ENCODE measurements at places on chromosomes 5 and 9.

DNA sequence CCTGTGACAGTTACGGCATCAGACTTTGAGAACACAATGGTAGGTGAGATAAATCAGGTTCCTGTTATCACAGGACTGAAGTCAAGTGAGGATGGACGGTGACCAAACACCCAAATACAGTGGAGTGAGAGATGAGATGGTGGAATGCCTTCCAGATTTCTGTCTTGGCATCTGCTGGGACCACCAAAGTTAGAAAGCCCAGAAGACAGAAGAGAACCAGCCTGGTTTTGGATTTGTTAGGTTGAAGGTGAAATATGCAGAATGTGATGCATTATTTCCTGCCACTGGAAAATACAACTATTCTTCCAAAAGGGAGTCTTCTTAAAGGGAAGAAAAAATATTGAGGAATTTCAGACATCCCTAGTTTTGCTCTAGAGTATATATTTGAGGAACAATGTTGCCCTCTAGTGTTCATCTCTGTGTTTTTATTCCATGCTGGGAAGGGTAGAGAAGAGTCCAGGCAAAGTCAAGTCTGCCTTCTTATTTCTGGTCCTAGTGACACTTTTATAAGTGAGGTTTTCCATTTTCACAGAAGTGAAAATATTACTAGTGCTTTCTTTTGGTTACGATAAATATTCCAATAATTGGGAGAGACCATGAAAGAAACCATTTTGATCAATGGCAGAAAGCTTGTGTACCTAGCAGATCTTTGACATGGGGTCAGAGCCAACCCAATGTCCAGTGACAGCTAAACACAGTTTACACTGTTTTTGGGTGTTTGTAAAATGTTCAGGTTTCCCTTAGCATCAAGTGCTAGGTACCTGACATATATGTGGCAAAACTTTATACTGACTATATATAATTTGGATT, 142.3 kb upstream of the ANKH start:
- no peak for DNase-seq

DNA sequence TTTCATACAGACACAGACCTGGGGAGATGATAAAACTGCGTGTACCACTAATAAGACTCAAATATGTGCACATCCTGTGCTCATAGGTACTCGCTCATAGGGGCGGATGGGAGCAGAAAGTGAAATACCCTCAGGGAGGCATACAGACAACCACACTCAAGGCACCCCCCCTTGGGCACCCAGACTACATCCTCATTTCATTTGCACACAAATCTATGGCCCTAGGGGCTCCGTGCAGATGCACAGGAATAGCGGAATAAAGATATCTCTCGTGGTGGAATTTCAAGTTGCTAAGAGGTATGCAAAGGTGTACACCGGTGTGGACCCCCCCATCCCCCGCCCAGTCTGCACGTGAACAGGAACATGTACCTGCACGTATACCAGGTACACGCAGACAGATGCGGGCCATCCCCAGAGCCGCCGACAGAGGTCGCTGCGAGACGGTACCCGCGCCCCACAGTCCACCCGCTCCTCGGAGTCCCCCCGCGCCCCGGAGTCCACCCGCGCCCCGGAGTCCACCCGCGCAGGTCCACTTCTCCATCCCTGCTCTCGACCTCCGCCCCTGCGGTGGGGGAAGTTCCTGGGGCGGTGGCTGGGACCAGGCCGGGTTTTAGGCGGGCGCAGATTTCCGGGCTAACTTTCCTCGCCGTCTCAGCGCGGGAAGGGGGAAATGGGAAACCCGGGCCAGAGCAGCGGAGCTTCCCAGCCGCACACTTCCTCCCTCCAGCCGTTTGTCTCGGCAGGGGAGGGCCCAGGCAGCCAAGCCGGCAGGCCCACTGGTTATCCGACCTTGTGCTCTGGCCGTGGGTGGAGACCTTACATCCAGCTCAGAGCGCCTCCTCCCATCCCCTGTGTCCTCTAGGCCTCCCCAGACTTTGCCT, 1.0 kb upstream of the IL12B start:
- DNase-seq: peak; percentile 92

GRCh38 chr9:87441251-87441650, 56.4 kb upstream of the DAPK1 start:
- DNase-seq: no peak

DNA sequence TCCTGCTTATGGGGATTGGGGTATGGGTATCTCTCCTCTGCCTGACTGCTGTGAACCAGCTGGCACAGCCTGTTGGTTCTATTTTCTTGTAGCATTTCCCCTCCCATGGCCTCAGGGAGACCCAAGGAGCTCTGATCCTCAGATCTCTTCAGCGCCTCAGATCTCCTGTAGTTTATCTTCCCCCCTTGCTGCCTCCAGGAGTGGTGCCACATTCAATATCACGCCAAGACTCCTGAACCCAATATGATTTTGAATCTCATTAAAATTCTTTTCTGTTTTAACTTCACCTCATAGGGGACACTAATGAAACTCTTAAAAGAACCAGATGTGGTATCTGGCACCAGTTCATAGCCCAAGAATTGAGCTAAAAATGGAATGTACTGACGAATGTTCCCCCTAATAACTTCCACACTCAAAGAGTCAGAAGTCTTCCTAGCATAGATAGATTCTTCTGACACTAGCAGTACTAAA, 59.6 kb upstream of the LIFR start:
- DNase-seq: no peak

GRCh38 chr9:135802876-135803419, 101.0 kb downstream of the KCNT1 start:
- DNase-seq: no peak

Measured in activated effector memory CD4-positive, alpha-beta T cell treated with anti-CD3 and anti-CD28 coated beads, Interleukin-2, amount 50 U/mL, for 16 hours (primary cell).